GM12892 (cell line): ENCODE measurements at places on chromosomes 6 and 20.

- no peak for DNase-seq
Measured at GRCh38 chr6:162560891-162561290, 166.7 kb downstream of the PRKN start.

GRCh38 chr20:51696304-51697071, 71.7 kb downstream of the ATP9A start:
- DNase-seq: no peak

- DNase-seq: no peak
Measured at GRCh38 chr6:128357392-128358130, 162.8 kb downstream of the PTPRK start.

GRCh38 chr6:30130887-30131862, 4.8 kb upstream of the TRIM40 start:
- DNase-seq: peak; percentile 46

DNA sequence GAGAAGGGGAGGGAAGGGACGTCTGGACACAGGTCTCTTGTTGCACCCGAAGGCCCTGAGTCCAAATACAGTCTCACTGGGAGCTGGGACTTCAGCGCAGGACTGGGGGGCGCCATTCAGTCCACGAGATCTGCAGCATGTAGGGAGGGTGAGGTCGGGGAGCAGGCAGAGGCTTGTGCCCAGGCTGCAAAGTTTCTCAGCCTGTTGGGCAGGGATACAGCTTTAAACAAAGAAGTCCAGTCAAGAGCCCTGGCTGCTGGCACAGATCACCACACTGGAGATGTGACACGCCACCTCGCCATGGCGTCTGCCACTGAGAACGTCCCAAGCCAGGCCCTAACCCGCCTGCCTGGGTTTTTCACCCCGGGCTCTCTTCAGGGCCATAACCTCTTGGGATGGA, 256.6 kb downstream of the DLL1 start:
- no peak for DNase-seq
